ENCODE measurements at places on chromosomes 13 and 19.

- DNase-seq: no peak
Observed at GRCh38 chr13:71638751-71639150, 228.3 kb downstream of the DACH1 start.

DNA sequence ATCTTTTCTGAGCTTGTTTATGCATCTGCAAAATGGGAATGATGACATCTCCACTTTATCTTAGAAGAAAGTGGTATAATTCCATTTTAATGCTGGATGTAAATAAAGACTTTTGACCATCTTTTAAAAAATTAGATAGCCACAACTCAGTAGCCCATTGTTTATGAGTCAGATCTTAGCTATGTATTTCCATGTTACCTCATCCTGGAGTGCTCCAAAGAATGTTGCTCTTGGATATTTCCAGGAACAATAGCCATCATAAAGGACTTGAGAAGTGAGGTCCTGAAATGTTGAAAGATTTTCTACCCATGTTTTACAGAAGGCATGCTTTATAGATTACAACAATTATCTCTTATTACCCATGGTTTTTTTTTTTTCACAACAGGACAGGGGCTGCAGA, 229.3 kb upstream of the EDNRB start:
- peak; percentile 17 for DNase-seq

DNA sequence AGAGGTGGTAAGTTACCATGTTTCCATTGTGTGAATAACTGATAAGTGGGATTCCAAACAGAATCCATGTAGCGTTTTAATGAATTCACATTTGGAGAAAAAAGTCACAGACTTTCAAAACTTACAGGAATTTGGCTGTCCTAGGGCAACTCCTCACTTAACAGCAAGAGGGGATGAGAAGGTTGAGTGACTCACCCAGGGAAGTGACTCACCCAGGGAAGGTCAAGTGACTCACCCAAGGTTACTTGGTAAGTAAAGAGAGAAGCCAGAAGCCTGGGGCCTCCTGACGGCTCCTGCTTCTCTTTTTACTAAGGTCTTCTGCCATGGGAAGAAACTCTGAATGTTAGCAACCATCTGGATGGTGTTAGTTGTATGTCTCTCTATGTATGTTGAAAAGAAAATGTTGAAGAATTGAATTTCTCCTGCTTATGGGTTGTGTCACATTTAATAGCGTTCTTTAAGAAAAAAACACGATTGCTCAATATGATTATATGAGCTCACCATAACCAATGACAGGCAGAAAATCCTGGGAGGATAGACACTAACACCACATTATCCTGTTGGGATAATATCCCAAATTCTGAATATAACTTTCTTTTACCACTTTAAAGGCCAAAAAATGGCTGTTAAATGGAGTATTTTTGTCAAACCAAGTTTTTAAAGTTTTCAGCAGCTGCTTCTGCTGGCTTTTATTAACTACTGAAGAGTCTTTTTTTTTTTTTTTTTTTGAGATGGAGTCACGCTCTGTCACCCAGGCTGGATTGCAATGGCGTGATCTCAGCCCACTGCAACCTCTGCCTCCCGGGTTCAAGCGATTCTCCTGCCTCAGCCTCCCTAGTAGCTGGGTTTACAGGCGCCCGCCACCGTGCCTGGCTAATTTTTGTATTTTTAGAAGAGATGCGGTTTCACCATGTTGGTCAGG, 195.6 kb downstream of the GGACT start:
- DNase-seq: peak; percentile 77

DNA sequence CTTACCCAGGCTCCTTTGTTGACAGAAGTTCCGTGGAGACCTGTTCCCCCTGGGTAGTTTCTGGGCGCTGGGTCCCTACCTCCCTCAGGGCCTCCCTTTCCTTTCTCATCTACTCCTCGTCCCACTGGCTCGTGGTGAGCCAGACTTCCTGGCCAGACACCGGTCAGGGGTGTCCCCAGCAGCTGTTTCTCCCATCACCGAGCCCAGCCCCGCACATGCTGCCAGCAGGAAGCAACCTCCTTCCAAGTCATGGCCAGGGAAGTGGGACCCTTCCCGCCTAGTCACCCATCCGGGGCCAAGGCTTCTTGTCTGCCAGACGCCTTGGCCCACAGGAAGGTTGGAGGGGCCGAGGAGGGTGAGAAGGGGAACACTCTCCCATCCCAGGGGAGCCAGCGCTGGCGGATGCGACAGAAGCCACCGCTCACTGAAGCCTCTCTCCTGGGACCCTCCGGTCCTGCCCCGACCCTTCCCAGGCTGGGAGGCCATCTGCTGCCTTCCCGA, 5.7 kb downstream of the PAK4 start:
- no peak for DNase-seq

DNA sequence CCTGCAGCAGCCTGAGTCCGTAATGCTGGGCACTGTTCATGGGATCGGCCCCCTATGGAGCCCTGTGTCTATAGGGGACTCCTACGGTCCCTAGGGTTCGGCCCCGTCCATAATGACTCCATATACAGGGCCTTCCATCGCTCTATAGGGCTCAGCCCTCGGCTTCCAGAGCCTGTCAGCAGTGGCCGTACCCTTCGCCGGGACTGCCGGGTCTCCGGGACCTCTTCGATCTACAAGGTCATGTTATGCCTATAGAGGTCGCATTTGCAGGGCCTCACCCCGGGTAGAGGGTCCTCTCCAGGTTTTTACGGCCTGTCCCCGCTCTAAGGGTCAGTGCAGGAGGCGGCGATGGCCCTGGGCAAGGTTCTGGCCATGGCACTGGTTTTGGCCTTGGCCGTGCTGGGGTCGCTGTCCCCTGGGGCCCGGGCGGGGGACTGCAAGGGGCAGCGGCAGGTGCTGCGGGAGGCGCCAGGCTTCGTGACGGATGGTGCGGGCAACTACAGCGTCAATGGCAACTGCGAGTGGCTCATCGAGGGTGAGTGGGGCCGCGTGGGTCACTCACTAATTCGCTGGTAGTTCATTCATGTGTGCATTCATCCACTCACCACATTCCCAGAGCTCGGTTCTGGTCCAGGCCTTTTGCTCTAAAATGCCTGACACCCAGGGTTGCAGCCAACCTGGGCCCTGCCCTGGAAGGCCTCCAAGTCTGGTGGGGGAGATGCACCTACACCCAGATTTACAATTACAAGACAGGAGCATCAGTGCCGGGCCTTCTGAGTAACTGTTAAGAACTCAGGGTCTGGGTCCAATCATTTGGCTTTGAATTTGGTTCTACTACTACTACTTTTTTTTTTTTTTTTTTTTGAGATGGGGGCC, 699 bp downstream of the MEGF8 start:
- no peak for DNase-seq

DNA sequence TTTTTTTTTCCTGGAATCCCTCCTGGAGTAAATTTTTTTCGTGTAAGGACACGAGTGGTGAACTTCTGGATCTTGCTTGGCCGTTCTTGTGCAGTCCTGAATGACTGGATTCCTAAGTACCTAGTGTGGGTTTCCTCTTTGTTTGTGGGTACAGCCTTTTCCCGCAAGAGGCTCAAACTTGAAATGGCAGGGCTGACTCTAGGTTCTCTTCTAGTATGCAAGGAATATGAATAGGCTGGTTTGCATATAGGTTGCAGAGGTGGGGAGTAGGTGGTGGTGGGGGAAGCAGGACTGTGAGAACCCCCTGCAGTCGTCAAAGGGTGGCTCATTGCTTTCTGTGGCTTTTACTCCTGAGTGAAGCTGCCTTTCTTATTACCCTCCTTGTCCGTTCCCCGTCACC, 13.6 kb downstream of the UBAC2 start:
- no peak for DNase-seq

DNA sequence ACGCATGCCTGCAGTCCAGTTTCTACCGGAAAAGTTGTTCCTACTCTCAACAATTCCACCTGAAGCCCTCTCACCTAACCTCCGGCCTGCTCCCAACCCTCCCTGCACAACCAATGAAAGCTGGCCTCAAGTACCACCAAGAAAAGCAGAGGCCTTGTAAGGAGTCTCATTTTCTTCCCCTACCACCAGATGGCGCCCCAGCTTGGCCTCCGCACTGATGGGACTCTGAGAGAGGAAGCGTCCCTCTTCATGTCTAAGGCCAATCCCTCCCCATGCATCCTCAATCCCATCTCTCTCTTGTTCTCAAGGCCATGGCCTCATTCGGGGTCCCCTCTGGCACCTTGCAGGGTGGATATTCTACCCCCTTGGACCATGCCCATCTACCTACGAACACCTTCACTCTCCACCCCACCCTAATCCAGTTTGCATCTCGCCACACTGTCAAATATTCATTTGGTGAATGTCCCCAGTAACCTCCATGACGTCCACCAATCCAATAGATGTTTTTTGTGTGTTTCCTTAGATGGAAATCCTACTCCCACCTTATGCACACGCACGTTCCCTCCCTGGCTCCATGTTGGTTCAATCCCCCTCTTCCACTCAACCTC, 412.8 kb downstream of the ZNF536 start:
- peak; percentile 70 for DNase-seq

DNA sequence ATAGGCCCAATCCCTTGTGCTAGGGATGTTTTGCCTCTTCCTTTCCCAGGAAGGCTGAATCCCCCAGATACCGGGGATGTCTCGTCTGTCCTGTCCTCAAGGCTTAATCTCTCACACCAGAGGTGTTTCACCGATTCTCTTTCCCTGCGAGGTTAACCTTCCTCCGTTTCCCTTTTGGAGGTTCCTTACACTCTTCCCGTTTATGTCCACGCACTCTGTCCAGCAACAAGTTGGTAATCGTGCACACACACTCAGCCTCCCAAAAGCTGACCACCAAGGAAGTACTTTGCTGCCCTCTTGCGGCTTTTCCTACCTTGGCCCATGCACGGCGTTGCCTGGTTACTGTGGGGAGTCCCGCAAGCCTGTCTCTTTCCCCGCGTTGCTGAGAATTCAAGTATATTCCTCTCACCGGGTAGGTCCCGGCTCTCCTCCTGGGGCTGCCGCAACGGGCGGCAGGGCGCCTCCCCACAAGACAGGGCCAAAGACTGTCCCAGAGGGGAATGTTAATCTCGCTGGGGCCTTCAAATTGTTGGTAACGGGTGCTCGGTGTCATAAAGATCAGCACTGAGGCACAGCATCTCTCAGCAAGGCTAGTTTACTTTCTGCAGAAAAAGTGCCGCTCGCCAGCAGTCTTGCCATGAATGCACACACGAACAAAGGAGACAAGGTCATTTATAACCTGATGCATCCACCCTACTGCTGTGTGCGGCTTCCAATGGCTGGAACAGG, 36.7 kb upstream of the CD177 start:
- DNase-seq: peak; percentile 73

GRCh38 chr19:22634450-22634827, 315 bp downstream of the ZNF492 start:
- DNase-seq: peak; percentile 1

DNA sequence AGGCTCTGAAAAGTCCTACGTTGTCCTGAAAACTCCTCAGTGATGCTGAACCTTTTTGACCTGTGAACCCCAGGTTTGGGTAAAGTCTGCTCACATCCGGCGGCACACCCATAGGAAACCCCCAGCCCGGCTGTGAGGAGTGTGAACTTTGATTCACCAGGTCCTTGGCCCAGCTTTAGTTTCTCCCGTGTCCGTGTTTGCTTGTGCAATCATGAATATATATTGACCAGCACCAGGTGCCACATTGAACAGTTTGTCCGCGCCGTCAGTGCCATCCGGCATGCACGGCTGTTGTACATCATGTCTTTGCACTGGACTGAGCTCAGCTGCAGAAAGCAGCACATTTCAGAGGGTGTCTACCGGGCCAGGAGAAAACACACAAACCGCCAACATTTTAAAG, 45.3 kb downstream of the NFIC start:
- no peak for DNase-seq

DNA sequence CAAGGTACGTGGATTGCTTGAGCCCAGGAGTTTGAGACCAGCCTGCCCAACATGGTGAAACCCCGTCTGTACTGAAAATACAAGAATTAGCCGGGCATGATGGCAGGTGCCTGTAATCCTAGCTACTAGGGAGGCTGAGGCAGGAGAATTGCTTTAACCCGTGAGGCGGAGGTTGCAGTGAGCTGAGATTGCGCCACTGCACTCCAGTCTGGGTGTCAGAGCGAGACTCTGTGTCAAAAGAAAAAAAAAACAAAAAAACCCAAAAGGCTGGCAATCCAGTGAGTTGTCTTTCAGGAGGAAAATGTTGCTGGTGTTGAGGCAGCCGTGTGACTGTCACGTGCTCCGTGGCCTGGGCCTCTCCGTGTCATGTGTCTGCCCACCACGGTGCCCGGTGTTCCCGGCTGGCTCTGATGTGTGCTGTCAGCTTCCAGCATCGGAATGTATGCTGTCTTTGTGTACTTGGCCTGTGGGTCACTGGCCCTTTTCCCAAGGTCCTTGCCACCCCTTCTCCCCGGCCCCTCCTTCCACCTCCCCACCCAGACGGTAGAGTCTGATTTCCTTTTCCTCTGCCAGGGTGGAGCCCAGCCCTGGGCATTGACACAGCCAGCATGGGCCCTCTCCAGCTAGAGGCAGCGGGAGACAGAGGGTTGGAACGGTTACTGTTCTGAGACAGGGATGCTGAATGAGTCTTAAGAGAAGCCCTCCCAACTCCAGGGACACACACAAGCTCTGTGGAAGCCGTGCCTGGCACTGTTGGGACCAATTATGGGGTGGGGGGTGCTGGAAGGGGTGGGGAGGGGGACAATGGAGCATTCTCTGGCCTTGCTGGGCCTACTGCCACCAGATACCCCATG, 7.2 kb upstream of the TUBB4A start:
- no peak for DNase-seq

- peak; percentile 60 for DNase-seq
Observed at GRCh38 chr13:21683034-21683733, 12.3 kb downstream of the FGF9 start.

DNA sequence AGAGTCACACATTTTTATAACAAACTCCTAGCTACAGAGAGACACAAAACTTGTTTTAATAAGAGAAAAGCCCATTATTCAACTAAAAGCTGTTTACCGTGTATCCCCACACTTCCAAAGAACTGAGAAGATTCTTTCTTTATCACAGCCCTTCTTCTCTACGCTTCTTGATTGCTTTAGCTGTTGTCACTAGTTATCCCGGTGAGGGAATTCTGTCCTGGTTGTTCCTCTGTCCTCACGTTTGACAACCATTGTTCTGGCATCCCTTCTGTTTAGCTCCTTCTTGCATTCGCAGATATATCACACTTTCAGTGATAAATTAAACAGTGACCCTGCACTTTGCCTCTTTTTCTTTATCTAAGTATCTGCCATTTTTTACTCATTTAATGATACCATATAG, 1035.1 kb upstream of the PCDH20 start:
- DNase-seq: no peak

GRCh38 chr19:4059891-4060620, 6.6 kb downstream of the ZBTB7A start:
- no peak for DNase-seq

DNA sequence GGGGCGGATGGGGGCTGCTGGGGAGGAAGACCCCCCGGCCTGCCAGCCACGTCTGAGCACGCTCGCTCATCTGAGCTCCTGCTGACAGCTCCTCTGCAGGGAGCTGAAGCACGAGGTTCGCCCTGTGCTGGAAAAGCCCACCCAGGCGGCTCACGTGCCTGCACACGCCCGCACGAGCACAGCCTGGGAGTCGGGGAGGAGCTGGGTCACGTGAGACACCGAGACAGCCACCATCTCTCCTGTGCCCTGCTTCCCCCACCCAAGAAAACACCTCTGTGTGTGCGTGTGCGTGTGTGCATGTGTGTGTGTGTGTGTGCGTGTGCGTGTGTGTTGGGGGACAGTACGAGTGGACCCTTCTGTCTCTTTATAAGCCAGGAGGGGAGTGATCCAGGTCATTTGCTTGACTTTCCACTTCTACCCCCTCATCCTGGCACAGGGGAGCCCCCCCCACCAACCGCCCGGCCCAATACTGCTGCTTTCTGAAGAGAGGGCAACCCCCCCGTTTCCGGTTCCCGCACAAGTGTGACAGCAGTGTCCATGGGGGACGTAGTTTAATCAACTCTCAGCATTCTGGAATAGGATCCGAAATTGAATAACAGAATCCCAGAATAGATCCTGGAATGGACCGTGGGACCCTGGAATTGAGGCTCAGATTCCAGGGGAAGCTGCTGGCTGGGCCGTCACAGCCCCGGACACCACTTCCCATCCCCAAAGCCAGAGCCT, 42.5 kb downstream of the CELF5 start:
- no peak for DNase-seq
